ENCODE measurements at places on chromosomes 4 and X.

DNA sequence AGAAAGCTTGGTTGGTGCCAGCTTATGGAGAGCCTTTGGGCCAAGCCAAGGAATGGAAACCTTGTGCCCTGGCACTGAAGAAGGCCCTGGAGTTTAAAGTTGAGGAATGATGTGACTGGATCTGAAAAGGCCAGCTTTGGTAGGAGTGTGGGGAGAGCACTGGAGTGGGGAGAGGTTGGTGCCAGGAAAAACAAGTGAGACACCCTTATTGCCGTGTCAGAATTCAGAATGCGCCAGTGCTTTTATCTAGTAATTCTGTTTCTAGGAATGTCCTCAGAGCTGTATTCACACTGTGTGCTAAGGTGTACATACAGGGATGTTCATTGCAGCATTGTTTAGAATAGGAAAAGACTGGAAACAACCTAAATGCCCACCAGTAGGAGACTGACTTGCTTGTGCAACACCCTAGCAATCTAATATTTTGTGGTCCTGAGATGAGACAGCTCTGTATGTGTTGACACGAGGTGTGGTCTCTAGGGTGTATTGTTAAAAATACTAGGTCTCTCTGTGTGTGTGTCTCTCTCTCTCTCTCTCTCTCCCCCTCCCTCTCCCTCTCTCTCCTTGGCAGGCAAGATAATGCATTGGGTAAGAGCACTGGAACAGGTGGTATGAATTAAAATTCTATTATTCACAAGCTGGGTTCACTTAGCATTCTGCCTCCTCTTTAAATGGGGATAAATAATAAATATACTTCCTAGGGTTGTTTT lies 107.8 kb downstream of the GATB start:
- no peak for DNase-seq

DNA sequence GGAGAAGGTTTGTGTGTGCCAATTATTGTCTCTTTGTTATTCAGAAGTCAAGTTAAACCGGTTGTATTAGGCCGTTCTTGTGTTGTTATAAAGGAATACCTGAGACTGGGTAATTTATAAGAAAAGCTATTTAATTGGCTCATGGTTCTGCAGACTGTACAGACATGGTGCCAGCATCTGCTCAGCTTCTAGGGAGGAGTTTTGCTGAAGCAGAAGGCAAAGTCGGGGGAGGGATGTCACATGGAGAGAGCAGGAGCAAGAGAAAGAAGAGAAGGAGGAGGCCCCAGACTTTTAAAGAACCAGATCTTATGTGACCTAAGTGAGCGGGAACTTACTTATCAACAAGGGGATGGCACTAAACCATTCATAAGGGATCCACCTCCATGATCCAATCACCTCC lies 349.3 kb upstream of the PCDH18 start:
- DNase-seq = no peak

GRCh38 chr4:84648863-84649647 lies 66.1 kb downstream of the CDS1 start:
- no peak for DNase-seq

DNA sequence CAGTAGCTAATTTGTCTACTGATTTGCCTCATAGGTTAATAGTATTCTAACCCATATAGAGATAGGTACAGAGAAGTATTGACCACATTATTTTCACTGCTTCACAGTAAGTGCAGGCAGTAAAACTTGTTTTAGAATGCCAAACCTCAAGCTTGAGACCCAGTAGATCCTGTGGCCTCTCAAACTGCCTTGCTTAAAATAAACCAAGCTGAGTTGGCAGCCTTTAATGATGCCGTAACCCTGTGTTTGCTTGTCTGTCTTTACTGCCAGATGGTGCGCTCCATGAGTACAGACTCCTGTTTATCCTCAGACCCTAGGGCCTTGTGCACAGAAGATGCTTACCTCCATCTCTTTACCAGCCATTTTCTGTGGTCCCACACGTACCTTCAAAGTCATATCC lies 50.8 kb downstream of the ANXA3 start:
- no peak for DNase-seq

DNA sequence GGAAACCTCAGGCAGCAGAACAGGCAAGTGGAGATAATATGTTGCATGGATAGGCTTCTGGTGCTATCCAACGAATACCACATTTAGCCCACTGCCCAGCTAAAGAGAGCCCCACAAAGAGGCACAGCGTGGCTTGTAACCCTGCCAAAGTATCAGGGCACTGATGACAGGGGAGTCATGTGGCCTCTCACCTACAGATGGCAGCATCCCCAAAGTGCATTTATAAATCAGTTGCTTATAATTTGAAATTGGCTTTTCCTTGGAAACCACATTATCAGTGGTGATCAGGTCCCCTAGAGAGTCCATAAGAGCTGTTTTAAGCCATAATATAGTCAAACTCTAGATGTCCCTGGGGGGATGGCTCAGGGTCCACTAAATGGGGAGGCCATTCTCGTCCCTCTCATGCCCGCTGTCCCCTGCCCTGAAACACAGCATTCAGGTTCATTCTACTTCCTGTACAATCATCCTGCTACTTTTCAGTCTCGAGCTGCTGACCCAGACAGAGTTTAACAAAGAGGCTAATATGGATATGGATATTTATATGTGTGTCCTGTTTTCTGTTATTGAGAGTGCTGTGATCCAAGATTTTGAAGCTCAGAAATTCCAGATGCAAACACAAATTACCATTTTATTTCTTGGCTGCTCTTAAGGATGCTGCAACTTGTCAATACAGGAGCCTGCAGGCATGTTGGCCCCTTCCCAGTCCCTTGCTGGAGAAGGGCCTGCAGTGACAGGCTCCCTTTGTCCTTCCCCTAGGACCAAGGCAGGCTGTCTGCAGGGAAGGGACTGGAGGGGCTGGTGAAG lies 28.5 kb downstream of the SRPX start:
- DNase-seq = no peak

DNA sequence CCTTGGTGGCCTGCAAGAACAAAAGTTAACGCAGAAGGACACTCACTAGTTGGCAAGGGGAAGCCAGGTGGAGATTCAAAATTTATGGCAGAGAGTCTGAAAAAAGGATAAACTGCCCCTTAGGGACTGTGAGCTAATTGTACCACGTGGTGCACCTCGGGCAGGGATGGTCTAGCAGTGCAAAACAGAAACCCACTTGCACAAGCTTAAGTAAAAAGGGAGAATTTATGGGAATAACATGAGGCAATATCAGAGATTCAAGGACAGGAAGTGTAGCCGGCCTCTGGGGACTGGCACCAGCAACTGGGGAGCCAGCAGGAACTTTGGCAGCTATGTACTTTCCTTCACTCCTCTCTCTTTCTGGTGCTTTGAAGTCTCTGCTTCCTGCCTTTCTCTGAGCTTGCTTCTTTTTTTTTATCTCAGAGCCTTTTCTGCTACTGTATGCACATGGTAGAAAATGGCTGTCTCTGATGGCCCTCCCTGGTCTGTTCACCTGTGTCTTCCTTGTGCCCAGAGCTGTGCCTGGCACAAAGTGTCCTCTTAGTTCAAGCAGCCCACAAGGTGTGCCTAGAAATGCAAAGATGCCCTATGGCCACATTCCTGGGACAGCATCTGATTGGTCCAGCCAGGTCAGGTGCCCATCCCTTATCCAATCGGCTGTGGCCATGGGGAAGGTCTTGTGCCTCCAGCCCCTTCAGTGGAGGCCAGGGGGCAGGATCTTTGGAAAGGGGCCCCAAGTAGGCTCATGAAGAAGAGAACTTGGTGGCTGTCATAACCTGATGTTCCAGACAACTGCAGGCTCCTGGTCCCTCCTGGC lies 114.8 kb upstream of the ATP6AP2 start:
- DNase-seq = no peak

GRCh38 chrX:108216919-108217571 lies 125.5 kb downstream of the ATG4A start:
- DNase-seq = no peak

DNA sequence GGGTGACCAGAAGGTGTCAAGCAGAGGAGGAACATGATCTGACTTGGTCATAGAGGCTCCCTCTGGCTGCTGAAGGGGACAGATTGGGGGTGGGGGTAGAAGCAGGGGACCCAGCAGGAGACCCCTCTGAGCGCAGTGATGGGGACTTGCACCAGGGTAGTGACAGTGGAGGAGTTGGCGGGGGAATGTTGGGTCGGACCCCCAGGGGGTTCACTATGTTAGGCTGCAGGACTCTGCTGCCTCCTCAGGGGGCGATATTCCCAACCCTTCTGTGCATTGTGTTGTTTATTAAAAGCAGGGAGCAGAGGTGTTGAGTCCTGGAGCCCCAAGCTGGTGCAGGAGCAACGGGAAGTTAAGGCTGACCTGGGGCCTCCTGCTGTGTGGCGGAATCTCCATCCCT lies 8.8 kb downstream of the WDR13 start:
- no peak for DNase-seq

GRCh38 chrX:123603491-123603890 lies 129.4 kb downstream of the THOC2 start:
- no peak for DNase-seq

GRCh38 chr4:100981447-100982204 lies 365.7 kb downstream of the PPP3CA start:
- no peak for DNase-seq

DNA sequence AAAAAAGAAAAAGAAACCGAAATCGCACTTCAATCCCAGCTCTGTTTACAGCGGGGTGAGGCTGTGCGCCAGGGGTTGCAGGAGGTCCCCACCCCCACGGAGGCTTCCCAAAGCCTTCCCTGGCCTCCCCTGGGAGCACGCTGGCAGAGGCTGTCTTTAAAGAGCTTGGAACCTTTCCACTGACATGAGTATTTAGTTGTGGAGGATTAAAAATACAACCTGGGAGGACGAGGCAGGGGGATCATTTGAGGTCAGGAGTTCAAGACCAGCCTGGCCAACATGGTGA lies 69.1 kb downstream of the PPP2R2C start:
- DNase-seq = no peak

DNA sequence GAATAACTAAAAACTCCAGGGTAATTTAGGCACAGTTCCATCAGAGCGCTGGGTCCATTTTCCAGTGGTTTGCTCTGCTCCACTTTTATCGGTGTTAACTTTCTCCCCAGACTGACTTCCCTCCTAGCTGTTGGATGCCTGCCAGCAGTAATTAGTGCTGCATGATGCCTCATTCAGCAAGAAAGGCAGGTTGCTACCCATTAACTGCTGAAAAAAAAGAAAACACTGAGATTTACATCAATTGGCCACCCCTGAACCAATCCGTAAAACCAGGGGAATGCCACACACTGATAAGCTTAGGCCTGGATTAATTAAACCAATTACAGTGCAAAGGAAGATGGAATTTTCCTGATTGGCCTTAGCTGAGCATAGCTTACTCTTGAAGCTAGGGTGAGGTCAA lies 182.4 kb upstream of the CXXC4 start:
- DNase-seq = no peak

DNA sequence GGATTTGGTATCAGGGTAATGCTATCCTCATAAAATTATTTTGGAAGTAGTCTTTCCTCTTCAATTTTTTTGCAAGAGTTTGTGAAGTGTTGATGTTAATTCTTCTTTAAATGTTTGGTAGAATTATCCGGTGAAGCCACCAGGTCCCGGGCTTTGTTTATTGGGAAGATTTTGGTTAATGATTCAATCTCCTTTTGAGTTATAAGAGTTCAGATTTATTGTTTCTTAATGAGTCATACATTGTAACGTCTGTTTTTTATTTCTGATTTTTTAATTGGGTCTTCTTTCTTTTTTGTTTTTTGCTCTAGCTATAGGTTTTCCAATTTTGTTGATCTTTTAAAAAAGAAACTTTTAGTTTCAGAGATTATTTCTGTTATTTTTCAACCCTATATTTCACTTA lies 412.3 kb downstream of the PDGFC start:
- DNase-seq = no peak
